ENCODE measurements at places on chromosomes 2 and 18.
A peak's percentile ranks its signal among the peaks of the same experiment; 100 is the strongest.

DNA sequence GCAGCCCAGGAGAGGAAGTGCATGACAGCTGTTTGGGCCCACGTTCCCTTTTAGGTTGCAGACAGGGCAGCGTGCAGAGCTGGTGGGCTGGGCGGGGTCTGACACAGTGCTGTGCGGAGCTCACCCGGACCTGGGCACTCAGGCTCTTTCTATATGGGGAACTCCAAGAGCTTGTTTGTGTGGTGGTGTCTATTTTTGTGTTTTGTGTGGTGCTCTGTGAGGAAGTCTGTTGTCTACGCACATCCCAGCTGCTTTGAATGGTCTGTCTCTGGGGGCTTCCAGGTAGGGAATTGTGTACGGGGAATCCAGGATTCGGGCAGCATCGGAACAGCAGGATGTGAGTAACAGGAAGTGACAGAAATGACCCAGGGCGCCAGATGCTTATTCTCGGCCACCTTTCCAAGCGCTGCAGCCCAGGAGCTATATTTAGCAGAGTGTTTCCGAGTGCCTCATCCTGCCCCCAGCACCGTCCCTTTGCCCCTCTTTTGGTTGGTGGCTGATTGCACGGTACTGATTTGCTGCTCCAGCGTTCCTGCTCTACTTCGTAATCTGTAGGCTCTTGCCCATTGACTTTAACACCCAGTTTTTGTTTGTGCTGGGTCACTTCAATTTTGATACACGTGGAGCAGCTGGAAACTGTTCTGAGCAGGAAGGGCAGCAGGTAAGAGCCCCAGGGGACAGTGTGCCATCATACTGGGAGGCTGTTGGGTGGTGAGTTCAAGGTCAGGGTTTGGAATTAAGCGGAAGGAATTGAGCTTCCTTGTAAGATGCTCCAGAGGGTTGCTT is 64.7 kb downstream of the DGKD start:
- no peak for DNase-seq

- no peak for DNase-seq
Observed at GRCh38 chr2:231696004-231696367, 12.3 kb upstream of the PTMA start.

DNA sequence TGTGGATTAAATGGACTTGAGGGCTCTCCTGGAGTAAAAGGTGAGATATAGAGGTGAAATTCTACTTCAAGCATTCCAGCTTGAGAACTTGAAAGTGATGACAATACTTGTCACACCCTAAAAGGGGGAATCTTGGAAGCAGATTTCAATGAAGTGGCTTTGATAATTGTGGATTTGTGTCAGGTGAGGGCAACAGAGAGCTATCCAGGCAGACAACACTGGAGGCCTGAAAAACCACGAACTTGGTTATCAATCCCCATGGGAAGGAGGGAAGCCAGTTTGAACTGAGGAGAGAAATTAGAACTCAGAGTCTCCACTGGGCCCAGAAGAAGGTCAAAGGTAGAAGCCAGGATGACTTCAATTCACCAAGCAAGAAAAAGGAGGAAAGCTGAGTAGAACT is 263.9 kb downstream of the FIGN start:
- DNase-seq = no peak

- no peak for DNase-seq
Observed at GRCh38 chr2:129803032-129803431, 176.4 kb upstream of the RAB6C start.

DNA sequence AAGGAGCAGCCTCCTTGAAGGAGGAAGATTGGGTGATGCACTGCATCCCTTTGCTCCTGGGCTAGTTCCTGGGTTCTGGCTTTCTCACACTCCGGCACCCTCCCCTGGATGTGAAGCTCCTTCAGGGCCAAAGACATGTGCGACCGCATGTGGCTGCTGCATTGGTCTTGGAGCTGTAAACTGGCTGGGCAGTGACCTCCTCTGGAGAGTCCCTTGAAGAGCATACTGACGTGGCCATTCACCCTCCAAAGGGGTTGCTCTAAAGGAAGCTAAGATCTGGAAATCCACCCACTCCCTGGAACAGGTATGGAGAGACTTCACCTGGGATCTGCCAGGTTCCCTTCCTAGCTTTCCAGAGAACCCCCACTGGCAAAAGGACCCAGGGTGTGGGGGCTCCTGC is 62.1 kb downstream of the TMEM17 start:
- DNase-seq = no peak

GRCh38 chr2:223486751-223487150 is 115.4 kb downstream of the SCG2 start:
- DNase-seq = no peak

- peak; percentile 74 for DNase-seq
Observed at GRCh38 chr18:54392543-54393023, 34.9 kb downstream of the C18orf54 start.

GRCh38 chr18:78871618-78872017 is 108.0 kb upstream of the SALL3 start:
- DNase-seq = no peak

DNA sequence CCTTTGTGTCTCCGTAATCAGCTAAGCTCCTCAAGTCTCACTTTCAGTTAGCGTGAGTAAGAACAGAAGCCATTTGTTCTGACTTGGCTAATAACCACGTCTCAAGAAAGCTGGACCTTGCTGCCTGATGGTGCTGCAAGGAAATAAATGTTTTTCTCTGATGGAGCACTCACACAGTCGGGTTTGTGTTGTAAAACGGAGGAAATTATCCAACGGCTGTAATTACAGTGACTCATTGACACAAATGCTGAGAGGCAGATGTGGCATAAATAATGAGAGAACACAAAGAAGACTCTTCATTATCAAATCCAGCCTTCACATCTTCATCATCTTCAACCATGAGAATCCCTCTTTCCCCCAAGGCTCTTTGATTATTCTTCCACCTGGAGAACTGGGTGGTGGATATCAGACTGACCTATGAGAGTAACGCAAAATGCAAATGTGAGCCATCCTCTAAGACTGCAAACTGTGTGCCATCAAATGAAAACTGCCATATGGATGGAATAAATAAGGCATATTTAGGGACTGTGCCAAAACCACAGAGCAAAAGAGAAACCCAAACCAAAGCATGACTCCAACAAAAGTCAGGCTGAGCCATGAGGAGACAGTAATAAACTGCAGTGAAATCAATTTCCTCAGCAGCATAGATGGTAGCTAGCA is 252.6 kb downstream of the RND3 start:
- DNase-seq = peak; percentile 19

DNA sequence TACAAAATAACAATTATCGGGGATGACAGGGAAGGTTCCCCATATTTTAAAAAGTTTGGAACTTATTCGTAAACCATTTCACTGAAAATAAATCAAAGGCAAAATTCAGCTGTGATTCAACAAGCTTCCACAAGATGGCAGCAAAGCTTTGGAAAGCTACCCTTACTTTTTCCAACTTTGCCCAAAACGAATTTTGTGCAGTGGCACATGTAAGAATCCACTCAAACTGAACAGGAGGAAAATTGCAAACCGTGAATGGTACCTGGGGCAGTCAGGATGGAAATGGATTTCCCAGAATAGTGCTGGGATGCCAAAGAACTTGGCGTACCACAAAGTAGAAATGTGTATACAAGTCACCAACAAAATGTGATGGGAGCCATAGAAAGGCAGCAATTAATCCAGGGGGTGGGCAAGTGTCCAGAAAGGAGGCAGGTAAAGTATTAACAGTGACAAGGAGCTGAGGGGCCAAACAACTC is 10.7 kb downstream of the RPL31 start:
- peak; percentile 9 for DNase-seq

GRCh38 chr18:73986711-73987110 is 160.9 kb downstream of the FBXO15 start:
- DNase-seq = no peak

DNA sequence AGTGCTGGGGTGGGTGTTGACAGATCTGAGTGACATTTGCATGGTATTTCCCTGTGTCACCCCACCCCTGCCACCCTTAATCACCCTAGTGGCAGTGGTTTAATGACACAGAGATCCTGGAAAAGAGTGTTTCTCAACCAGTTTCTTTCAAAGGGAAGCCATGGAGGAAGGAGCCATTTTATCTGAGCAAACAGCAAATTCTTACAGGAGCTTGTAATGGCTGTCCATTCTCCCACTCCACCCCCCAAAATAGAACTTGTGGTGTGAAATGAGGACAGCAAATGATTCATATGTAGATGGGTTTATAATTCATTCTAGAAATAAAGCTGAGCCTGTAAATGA is 51.5 kb downstream of the CDC42EP3 start:
- DNase-seq = no peak

DNA sequence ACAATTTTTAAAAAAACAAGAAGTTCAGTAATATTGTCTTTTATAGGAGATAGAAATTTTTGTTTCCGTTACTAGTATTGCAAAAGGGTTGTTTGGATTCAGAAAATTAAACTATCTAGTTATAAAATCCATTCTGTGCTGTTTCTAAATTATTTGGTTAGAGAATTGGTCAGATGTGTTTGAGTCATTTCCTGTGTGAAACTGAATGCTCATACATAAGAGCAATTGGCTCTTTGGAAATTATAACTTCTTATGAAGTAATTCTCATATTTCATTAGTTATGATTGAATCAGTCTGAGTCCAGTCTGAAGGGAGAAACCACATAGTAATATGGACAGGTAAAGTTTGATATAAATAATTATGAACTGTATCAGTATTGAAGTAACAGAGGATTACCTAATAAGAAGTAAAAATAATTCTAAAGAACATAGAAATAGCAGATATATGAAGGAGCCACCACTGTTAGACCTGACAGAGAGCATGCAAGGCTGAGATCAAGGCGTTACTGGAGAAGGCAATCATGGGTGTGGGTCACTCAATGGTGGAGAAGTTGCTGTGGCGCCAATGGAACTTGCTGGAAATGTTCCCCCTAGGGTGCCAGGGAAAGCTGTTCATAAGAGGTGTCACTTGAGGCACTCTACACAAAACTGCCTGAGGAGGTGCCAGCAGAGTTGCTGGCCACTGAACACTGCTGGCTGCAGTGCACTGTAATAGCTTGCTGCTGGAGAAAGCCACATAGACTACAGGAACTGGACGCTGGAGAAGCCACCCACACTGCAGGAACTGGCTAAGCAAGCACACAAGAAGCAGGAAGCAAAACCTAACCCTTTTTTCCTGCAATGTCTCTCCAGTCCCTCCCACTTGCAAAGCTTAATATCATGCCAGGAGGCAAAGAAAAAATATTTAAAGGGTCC is 18.0 kb upstream of the FAP start:
- DNase-seq = no peak

DNA sequence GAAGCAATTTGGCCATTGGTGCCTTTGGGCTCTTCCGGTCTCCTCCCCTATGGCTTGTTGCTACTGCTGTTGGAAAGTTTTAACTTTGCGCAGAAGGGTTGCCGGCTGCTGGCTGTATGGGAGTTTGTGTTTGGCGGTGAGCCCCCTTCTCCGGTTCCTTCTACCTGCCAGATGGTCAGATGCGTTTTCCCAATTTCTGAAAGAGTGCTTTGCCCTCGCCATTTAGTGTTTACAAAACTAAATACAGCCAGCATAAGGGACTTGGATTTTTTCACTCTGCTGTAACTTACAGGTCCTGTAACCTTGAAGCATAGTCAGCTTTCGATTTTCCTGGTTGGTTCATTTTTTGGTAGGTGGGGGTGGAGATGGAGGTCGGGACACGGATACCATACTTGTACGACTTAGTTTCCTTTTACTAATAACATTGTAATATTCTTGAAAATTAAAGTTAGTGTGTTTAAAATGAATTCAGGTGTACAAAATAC is 604 bp downstream of the COQ10B start:
- DNase-seq = no peak

DNA sequence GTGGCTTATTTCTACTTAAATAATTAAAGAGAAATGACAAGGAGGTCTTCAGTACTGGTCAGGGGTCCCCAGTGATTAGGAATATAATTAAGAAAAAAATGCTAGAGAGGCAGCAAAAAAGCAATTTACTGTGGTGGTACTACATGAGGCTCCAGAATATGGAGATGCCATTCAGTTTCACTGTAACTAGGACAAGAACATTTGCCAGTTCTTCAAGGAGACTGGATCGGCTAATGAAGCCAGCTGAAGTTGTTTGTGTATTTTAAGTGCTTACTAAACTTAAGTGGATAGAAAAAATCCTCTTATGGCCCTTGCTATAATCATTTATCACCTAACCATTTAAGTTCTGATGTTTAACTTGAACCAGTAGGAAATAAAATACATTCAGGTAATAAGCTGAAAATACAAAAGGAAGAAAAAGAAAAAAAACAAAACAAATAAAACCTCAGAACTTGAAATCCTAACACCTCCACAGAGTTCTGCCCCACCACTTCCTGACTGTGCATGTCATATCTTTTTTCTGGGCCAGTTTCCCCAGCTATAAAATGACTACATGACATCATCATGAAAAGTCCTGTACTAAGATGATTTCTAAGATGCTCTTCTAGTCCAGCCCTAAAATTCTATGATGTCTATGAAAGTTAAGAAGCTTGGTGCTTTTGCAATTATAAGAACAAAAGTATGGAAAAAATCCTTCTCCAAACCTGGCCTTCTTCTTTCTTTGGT is 98.0 kb downstream of the TRABD2A start:
- DNase-seq = no peak

- no peak for DNase-seq
Observed at GRCh38 chr2:11433822-11434221, 32.1 kb downstream of the E2F6 start.

DNA sequence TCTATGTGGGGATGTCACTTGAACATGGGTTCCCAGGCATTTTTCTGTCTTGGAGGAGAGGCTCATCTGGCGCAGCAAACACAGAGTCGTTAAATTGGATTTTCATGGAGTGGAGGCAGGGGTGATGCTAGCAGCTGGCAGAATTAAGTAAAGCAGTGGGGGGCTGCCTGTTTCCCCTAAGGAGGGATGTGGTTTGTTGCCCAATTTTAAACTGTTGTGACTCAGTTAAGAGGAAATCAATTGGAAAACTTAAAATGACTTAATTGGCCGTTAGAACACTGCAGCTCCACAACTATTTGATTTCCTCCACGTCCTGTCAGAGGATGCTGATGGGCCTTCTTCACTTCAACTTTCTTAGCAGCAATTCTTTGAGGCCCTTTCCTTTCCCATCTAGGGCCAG is 354.1 kb upstream of the ATP5MC3 start:
- DNase-seq = no peak

GRCh38 chr2:39403311-39403710 is 33.8 kb downstream of the MAP4K3 start:
- no peak for DNase-seq

DNA sequence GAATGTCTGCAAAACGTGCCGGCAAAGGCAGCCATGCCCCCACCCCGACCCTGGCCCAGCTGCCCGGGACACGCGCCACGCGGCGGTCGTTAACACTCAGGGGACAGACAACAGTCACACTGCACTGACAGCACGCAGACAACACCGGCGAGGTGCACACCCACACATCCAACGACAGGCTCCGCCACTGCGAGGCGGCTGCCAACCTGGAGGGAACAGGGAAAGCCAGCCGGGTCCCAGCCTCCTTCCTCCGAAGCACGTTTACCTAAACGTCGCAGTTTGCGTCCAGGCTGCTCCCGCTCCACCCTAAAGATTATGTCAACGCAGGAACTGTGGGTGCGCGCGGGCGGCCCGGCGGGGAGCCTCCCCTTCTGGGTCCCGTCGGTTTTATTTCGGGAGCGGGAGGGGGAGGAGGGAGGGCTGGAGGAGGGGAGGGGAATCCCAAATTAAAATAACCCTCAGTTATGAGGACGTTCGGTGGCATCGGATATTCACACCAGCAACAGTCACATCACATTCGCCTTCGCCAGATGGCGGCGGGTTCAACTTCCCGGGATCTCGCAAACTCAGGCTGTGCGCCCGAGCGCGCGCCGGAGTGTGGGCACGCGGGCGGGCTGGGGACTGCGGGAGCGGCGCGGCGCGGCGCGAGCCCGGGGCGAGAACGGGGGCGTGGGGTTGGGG is 644 bp downstream of the PTGR3 start:
- DNase-seq = peak; percentile 45

- no peak for DNase-seq
Observed at GRCh38 chr2:31233231-31233630, 721 bp upstream of the EHD3 start.

- DNase-seq = no peak
Observed at GRCh38 chr2:120910956-120911951, 175.6 kb downstream of the GLI2 start.
